HTR-8/SVneo (cell line): ENCODE measurements at places on chromosomes 11 and 22.

- DNase-seq: no peak
Observed at GRCh38 chr11:45178890-45179671, 32.6 kb downstream of the PRDM11 start.

DNA sequence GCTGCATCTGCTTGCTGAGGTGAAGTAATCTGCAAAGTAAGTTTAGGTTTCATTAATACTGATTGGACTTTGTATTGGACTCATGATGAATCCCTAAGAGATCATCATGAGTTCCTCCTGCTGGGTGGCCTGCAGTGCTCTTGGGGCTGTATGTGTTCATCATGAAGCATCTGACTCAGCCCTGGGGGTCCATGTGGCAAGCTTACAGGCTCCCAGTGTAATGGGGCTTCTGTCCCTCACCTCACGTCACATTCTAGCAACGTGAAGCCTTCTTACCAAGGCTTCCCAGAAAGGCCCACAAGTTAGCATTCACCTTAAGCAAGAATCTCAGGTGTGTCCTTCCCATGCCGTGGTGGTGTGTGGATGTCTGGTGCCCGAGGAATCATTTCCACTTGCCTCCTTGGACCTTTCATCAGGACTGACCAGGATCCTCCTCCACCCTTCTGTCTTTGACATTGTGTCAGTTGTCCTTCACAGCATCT, 23.7 kb downstream of the CRKL start:
- DNase-seq: no peak

DNA sequence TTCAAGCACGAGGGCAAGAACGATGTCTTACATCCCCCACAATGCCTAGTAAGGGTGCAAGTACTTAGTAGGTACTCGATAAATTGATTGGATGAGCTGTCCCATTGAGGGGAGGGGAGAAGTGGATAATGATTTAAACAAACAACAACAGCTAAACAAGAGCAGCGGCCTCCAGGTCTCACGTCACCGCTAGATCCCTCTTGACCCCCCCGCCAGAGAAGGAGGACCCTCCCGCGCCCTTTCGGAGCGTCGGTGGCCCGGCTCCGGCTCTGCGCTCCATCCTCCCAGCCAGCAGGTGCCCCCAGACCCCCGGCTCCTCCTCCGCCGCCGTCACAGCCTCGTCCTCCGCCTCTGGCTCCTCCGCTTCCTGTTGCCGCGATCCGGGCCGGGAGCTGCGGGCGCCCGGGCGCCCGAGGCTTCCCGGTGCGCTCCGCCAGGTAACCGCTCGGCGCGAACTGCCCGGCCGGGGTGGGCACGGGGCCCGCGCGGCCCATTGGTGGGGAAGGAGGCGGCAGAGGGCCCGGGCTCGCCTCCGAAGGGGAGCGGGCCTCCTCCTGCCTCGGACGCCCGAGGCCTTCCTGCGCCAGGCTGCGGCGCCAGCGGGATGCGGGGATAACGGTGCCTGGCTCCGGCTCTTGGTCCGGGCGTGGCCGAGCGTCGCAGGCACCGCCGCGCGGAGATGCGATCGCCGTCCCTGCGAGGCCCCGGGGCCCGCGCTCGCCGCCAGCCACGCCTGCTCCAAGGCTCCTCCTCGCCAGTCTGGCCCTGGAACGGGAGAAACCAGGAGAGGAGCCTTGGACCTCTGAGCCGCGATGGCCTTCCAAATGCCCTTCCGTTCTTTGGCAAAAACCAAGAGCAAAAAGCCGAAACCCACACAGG, at the start of gene TLCD5:
Gene TLCD5, plus strand, starts transcription at position 368 of the 879 bp plus-strand sequence. CDS start 2,143 bp downstream, outside the sequence.
- DNase-seq: peak; percentile 67

DNA sequence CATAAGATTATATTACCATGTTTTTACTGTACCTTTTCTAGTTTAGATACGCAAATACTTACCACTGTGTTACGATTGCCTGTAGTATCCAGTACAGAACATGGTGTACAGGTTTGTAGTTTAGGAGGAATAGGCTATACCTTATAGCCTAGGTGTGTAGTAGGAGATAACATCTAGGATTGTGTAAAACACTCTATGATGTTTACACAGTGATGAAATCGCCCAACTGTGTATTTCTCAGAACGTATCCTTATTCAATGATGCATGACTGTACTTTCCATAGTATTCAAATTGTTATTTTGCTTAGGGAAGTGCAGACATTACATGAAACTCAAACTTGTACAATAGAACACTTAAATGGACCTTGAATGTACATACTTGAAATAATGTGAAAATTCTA, 188.1 kb upstream of the PDGFD start:
- DNase-seq: no peak

DNA sequence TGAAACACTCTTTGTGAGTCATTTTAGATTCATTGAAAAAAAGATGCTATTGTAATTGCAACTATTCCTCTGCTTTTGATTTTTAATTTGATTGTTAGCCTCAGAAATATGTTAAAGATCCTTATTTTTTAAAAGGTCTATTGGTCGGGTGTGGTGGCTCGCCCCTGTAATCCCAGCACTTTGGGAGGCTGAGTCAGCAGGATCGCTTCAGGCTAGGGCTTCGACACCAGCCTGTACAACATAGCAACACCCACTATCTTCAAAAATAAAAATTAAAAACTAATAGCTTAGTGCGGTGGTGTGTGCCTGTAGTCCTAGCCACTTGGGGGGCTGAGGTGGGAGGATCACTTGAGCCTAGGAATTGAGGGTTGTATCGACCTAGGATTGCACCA, 71.9 kb upstream of the MYO18B start:
- DNase-seq: no peak

- DNase-seq: peak; percentile 44
Observed at GRCh38 chr11:1335811-1336761, 26.7 kb upstream of the TOLLIP start.

GRCh38 chr11:103055221-103055890, 36.6 kb downstream of the DCUN1D5 start:
- peak; percentile 29 for DNase-seq

DNA sequence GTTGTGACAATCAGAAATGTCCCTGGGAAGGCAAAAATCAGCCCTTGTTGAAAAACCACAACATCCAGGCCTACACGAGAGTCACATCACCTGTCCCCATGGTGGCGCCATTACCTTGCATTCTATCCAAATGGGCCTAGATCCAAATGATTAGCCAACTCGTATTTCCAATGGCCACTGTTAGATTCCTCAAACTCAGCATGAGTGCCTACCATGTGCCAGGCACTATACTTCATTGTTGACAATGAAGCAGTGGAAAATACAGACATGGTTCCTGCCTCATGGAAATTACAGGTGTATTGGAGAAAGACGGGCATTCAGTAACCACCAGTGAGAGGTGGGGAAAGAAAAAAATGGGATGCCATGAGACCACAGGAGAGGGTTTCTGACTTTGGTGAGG, 29.8 kb upstream of the CREB3L1 start:
- DNase-seq: peak; percentile 53

DNA sequence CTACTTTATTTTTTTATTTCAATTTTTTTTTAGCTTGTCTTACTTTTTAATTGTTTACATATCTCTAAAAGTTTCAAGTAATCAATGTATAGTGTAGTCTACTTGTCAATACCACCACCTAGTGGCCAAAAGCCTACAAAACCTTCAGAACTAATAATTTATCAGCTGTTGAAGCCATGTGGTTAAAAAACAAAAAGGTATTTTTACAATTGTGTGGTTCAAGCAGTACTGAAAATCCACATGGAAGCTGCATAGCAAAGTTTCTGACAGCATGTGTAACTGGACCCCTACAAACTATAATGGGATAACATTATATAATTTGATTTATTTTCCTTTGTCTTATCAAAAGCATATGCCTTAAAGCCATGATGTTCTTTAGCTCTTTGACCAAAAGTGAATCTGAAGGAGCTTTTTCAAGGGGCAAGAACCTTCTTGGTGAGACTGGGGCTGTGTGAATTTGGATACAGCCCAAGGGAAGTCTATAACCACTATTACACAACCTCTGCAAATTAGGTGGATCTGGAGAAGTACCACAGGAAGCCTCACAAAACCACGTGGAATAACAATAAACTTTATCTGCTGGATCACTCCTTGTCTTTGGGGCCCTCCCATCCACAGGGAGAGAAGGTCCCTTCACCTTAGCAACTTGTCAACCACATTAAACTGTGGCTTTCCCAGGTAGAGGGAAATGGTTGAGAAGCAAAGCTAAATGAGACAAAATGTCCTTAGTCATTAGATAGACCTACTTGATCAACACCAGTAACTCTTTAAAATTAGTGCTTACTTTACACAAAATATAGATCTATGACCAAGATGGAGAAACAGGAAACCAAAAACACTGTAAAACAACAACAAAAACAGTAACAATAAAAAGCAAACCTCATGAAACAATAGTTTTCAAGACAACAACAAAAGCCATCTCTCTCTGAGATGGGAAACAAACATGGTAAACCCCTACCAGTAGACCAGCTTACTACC, 9.9 kb downstream of the NARS2 start:
- DNase-seq: no peak

DNA sequence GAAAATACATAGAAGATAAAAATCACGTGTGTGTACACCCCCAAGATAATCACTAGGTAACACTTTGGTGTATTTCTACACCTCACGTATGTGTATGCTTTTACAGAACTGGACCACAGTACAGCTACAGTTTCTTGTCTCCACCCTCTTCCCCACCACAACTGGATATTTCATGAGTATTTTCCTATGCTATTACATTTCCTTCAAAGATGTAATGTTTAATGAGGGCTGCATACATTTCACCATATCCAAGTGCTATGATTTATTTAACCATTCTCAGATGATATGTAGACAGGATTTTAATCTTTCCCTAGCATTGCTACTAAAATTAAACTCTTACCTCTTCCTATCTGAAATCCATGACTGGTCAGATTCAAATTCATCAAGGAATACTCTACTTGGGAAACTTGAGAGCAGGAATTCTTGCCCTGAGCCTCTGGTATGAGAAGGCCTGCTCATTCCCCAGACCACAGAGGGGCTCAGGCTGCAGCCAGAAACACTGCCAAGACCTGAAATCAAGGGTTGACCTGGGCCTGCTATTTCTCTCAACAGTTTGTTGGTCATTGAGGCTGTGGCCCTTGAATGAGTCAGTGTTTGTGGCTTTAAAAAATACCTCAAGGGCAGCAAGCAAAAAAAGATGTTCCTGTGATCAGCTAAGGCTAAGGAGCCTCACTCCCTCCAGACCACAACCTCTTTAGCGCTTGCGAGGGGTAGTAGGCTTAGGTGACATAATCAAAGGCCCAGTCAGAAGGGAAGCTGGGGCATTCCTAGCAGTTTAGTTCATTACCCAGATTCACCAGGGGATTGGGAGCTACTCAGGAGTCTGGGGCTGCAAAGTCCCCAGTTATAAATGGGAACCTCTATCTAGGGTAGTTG, 55.5 kb downstream of the ABTB2 start:
- peak; percentile 83 for DNase-seq

GRCh38 chr22:31923136-31923535, 21.2 kb upstream of the YWHAH start:
- no peak for DNase-seq

DNA sequence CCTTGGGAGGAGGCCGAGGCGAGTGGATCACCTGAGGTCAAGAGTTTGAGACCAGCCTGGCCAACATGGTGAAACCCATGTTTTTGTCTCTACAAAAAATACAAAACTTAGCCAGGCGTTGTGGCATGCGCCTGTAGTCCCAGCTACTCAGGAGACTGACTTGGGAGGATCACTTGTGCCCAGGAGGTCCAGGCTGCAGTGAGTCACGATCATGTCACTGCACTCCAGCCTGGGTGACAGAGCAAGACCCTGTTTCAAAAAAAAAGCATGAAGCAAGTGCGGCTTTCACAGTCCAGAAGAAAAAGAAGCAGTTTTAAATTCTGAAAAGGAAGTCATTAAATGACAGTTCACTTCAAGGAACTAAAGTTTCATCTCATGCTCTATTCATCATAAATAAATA, 7.1 kb upstream of the LTO1 start:
- no peak for DNase-seq

DNA sequence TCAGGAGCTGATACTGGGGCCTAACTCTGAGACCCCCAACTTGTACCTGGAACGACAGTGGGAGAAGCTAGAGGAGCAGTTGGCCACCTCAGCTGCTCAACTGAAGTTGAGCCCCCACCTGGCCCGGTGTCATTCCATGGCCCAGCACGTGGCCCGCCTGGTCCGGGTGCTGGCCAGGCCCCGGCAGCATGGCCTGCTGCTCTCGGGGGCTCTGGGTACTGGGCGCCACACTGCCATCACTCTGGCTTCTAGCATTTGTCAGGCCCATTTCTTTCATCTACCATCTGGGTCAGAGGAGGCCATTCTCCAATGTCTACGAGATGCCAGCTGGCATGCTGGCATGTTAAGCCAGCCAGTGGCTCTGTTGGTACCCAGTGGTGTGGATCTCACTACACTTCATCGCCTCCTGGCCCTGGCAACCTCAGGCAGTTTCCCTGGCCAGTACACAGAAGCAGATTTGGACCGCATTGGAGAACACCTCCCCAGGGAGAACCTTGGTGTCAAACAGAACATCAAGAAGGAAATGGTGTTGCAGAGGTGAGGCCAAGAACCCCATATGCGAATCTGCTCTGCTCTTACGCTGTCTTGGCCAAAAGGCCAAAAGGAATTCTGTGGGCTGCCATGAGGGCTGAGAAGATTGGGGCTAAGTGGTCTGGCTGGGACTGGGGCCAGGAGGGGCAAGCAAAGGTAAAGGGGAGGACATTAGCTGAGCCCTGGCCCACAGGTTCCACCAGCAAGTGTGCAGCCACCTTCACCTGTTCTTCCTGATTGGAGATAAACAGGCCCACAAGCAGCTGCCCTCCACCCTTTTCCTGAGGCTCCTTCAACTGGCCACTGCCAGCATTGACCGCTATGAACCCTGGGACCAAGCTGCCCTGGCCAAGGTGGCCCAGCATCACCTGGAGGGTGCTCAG, 45.4 kb downstream of the RRP8 start:
- DNase-seq: no peak

DNA sequence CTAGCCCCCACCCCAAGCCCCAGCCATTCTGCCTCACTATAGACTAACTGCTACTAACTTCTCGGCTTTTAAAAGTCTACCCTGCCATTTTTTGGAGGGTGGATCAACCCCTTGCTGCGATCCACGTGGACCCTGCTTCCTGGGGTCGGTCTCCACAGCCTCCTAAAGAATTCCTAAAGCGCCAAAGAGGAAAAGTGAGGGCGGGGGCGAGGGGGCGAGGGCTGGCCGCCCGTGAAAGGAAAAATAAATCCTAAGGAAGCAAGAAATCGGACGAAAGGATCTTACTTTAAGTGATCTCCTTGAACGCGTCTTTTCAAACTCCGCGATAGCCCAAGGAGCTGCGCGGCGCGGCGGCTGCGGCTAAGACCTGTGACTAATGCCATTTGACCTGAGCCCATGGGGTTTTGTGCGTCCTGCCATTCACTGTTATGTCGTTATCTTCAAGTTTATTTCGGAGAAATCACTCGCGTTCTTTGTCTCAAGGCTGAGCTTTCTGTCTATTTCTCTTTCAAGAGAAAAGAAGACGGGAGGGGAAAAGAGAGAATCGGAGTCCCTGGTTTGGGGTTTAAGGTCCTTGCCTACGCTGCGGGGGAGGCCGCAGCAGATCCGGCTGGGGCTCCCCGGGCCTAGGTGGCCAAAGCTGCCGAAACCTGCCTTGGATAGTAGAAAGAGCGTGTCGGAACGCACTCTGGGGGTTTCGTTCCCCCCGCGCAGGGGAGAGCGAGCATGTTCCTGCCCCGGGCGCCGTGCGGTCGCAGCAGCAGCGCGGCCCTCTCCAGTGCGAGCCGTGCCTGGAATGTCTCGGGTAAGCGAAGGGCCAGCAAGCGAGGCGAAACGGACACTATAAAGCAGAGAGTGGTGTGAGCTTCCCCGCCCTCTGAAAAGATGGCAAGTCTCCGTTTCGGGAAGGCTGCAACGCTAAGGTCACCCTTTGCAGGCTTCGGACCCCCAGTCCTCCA, 2.8 kb upstream of the DBX1 start:
- no peak for DNase-seq

- DNase-seq: no peak
Observed at GRCh38 chr22:24187731-24188644, 6.7 kb downstream of the SUSD2 start.
